A172 (cell line): ENCODE measurements at places on chromosomes 7 and 10.

DNA sequence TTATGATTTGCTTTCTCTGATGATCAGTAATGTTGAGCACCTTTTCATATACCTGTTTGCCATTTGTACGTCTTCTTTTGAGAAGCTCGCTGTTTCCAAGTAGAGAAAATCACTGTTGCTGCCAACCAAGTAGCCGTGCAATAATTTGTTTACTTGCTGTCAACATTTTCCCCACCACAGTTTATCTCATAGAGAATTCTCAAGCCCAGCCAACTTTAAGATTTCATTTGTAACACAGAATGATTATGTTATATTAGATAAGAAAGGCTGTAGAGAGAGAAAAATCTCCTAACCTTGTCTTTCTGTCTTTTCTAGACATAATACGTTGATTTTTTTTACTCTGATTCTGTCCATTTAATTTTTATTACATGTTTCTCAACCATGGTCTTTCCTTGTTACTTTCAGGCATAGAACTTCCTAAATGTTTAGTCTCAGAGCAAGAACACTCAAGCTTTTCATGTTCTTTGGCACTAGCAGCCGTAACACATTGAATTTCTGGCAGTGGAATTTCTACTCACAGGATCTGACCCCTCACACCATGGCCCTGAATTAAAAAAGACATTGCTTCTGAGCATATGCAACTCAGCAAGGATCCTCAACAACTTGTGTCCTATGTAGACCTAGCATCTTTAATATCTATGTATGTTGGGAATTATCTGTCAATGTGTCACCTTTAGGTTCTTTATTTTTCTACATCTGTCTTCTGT is 23.1 kb downstream of the RPA3 start:
- no peak for DNase-seq

DNA sequence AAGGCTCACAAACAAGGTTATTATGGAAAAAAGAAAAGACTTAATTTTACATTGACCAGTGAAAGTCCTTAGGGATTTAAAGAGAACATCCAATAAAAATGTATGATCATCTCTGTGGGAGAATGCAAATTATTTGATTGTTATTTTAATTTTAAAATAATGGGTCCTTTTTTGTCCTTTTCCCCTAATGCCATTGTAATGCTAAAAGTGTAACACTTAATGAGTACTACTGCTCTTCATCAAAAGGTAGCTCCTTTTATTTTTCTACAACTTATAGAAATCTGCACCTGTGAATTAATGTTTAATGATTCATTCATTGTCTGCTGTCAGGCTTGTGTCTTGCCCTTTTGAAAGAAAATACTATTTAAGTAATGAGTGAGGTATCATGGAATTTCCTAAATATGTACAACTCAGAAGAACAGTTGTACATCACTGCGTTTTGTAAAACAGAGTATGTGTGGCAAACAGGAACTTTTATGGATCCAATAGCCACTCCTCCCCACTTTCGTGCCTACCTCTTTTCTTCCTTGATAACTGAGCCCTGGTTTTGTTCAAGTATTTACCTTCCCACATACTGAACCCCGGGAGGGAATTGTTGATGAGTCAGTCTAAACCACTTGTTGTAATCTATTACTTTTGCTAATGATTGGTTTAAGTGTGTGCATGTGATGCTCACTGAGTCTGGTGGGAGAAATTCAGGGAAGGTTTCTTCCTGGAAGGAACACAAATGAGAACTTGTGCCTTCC is 19.9 kb upstream of the TRUB1 start:
- peak; percentile 74 for DNase-seq

DNA sequence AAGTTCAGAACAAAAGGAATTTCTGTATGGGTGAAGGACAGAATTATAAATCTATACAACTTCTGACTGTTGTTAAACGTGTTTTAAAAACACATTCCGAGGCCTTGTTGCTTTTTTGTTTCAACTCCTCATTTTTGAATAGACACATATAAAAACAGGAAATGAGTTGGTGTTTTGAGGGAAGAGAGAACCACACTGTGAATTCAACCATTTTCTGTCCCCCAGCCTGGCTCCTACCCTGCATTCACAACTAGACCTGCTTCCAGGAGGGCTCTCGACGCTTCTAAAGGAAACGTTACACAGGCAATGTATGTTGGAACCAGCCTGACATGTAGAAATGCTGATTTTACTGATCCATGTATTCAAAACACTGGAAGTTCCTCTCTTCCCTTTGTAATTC is 76.5 kb downstream of the OR13A1 start:
- no peak for DNase-seq

DNA sequence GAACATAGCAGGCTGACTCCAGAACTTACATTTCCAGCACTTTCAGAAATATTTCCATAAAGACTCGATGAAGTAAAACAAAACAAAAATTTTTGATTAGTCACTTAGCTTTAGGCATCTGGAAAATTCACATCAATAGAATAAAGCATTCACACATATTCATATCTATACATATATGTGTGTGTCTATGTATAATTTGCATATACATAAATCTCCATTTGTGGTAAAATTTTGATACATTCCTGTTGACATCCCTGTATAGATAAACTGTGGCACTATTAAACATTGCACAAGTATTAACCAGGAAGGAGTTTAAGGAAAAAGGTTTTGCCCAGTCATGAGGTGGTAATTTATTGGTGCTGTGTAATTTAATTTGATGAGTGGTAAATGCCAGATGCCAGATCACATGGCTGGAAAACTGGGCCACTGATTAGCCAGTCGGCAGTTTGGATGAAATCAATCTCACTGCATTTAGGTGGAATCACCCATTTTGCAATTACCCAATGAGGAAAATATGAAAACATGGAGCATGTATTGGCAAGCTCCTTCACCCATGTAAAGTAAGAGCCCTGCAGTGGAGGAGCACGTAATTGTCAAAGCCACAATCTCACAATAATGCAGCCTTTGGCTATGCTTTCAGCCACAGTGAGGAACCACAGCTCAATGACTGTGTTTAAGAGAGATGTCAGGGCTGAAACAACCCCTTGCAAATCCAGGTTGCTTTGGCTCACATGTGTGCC is 294.6 kb downstream of the RNLS start:
- no peak for DNase-seq

- DNase-seq: no peak
These were observed 55.7 kb downstream of the ADK start for GRCh38 chr10:74206746-74207145.

DNA sequence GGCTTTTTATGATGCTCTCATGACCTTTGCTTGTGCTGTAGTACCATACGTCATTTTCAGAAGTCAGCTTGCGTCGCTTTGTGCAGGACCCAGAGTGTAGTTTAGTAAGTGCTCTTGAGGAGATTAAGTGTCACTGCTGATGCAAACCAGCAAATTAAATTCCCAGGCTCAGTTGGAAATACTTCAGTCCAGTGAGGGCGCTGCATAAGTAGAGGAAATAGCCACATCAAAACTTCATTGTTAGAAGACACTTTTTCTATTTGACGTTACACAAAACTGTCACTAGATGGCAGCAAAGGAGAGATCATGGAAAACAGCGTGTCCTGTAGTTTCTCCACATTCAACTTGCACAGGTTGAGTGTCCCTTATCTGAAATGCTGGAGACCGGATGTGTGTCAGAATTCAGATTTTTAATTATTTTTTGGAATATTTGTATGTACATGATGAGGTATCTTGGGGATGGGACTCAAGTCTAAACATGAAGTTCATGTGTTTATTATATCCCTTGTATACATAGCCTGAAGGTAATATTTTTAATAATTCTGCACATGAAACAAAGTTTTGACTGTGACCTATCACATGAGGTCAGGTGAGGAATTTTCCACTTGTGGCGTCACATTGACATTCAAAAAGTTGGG is 7.9 kb downstream of the ZNF22 start:
- DNase-seq: peak; percentile 94

DNA sequence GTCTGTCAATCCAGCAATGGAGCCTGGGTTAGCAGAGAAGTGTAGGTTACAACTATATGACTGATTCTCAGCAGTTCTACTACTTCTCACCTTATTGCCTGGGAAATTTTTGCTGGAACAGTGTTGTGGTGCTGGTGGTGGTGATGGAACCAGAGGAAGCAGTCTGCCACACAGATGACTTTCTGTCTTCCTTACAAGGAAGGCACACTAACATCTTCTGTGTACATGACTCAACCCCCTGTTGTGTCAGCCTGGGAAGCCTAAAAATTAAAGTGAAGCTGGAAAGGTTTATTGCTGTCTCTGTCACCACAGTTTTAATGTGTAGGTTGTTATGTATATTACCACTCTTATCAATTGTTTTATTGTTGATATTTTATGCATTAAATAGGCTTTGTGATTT is 40.3 kb downstream of the ANKRD7 start:
- no peak for DNase-seq

- DNase-seq: no peak
These were observed 419.8 kb downstream of the GRID1 start for GRCh38 chr10:85946713-85947326.

GRCh38 chr7:149261316-149261828 is 624 bp upstream of the ZNF783 start:
- DNase-seq: peak; percentile 46

- DNase-seq: no peak
These were observed 82.5 kb downstream of the ZNF365 start for GRCh38 chr10:62456611-62457101.

DNA sequence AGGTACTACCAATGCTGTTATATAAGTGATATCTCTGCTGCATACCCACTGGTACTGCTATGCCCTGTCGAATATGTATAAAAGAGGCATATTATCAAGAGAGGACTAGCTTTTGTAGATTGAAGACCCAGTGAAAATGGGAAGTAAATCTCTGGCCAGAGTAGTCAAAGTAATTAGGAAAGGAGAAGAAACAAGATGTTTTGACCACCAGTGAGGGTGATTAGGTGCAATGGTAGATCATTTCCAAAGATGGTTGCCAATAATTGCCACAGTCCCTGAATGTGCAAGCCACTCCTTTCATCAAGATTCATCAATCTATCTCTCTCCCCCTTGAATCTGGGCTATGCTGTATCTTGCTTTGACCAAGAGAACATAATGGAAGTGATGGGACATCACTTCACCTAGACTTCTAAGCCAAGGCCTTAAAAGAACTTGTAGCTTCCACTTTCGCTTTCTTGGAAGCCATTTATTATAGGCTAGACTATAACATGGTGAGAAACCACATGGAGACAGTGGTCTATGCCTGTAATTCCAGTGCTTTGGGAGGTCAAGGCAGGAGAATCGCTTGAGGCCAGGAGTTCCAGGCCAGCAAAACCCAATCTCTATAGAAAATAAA is 52.6 kb upstream of the ST8SIA6 start:
- no peak for DNase-seq

GRCh38 chr7:64869121-64869725 is 33.9 kb upstream of the ZNF273 start:
- no peak for DNase-seq

- no peak for DNase-seq
These were observed 42.6 kb downstream of the PNLIPRP2 start for GRCh38 chr10:116663342-116663741.

DNA sequence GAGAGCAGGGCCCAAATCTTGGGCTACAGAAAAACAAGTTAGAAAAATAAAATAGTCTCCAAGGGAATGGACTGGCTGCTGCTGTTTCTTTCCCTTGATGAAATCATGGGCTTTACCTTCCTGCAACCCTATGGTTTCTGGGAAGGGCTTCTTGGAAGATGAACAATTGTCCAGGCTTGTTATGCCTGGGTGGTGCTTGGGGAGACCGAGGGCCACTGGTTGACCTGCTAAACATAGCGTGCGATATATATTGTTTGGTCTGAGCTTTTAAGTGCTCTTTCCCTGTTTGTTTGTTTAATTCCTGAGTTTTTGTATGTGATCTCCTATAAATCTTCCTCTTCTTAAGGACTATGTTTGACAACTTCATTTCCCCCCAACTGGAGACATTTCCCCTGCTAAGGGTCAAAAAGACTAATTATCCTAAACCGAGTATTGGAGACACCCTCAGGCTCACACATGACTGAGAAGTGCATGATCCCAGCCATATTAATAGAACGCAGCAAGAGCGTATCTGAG is 37.9 kb downstream of the SLC25A28 start:
- no peak for DNase-seq

GRCh38 chr10:68501691-68502090 is 25.6 kb downstream of the SLC25A16 start:
- DNase-seq: no peak

GRCh38 chr7:115293628-115294240 is 371.8 kb downstream of the MDFIC start:
- DNase-seq: no peak

DNA sequence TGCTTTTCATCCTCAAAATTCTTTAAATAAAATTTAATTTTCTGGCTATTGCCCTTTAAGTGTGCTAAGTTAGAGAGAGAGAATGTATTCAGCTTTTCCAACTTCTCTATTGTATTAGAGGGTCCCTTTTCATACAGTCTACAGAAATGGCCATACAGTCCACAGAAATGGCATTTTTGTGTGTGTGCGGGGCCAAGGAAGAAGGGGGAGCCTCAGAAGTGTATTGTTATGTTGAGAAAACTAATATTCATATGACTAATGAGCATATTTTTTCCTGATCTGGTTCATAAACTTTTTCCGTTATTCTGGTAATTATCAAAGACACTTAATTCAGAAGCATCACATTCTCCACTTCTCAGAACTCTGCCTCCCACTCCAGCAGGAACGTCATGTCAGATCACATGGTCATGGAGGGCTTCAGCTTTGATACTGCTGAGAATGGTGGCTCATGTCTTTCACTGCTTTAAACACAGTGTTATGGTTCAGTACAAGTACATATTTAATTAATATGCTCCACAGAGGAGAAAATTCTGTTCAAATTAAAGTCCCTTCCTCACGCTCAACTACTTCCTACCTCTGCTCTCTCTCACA is 37.1 kb downstream of the ELMO1 start:
- no peak for DNase-seq

- peak; percentile 53 for DNase-seq
These were observed 18.8 kb upstream of the GNA12 start for GRCh38 chr7:2862831-2863361.

DNA sequence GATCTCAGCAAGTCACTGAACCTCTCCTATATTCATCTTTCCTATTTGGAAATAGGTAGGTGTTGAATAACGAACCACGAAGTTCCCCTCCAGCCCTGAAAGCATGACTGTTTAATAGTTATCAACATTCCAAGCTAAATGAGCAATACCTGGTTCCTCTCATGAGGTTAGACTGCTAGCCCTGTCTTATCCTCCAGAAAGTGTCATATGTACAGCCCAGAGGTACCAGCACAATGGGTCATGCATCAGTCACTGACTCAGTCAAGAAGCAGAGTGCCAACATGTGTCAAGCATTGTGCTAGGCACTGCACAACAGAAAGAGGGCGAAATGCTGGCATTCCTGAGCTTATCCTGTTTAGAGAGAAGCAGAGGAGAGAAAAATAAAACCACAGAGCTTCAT is 70.0 kb downstream of the AMPH start:
- DNase-seq: peak; percentile 69

DNA sequence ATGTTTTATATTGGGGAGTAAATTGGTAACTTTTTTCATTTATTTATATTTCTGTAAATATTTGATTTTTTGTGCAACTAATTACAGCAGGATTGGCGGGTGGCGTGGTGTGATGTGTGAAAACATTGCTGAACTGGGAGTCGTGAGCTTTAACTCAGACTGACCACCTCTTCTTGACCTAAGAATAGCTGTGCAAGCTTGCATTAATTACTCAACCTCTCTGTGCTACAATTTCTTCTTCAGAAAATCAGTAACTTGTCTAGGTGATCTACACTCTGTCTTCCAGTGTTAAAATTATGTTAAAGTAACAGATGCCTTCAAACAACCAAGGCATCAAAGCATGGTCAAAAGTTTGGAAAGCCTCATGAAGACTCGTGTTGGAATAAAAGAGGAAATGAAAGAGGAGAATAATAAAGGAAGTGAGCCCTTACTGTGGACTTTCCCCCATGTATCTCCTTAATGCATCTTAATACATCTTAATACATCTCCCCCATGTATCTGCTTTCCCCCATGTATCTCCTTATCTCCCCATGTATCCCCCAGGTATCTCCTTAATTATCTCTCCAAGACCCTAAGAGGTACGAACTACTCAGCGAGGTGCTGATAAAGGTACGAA is 71.2 kb downstream of the SVIL start:
- no peak for DNase-seq
